ENCODE measurements at places on chromosomes 12 and 14.

- DNase-seq, result no peak
These were observed 116.5 kb downstream of the TMEM132C start for GRCh38 chr12:128383357-128383937.

DNA sequence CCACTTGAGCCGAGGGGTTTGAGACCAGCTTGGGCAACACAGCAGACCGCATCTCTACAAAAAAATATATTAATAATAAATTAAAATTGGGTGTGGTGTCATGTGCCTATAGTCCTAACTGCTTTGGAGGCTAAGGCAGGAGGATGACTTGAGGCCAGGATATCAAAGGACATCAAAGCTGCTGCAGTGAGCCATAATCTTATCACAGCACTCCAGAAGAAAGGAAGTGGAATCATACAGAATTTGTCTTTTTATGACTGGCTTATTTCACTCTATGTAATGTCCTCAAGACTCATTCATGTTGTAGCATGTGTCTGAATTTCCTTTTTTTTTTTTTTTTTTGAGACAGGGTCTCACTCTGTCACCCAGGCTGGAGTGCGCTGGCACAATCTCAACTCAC lies 43.9 kb upstream of the NUDT4 start:
- no peak for DNase-seq

GRCh38 chr12:100864366-100864765 lies 69.8 kb downstream of the ANO4 start:
- DNase-seq, result no peak

GRCh38 chr12:93536111-93536765 lies 36.2 kb upstream of the SOCS2 start:
- no peak for DNase-seq

DNA sequence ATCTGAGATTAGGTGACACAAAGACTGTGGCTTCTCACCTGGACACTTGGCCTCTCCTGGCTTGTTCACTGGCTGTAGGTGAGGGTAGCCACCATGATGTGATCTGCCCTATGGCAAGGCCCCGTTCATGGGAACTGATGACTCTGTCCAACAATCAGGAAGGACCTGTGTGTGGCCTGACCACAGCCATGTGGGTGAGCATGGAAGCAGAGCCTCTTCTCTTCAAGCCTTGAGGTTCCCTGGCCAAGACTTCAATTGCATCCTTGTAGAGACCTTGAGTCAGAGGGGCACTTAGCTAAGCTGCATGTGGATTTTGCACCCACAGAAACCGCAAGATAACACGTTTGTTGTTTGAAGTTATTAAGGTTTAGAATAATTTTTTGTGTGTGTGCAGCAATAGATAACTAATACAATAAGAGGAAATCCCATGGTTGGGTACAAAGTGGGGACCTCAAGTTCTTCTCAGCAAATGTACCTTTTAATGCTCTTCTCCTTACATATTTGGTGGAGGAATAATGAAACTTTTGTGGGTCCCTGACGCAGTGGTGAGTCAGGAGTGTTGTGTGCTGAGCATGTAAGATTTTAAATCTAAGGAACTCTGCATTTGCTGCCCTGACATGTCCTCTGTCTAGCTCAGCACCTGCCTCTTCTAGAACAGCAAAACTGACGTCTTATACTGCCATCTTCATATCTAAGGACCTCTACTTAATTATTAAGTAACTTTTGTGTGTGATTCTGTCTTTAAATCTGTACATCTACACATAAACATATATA lies 27.5 kb upstream of the PLEKHG7 start:
- DNase-seq, result no peak

DNA sequence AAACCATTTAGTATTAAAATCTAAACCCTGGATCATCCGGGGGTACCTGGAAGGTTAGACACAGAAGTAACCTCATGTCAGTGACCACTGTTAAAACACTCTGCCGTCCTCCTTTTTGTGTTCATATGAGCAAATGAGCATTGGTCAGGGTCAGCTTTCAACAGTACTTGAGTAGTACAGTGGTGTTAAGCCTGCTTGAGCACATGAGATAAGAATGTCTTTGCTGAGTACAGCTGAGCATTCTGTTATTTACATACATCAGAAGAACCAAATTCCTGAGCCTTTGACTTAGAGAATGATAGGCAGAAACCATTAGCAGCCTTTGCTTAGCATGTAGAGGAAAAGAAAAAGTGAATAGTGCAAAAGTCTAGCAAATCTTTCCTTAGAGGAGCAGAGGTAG lies 38.6 kb upstream of the LRTM2 start:
- no peak for DNase-seq

DNA sequence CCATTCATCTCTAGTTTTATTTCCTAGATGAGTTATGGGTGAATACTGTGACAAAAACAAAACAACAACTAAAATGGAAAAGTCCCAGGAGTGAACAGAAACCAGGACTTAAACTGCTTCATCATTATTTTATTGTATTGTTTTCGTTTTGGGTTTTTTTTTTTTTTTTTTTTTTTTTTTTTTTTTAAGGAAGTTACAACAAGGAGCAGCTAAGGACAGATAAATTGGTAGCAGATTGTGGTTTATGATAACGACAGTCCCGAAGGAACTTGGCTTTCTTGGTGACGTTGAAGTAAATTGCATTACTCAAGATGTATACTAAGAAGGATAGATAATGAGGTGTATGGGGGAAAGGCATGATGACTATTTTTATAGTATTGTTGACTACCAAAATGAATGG lies 866.3 kb downstream of the NRXN3 start:
- no peak for DNase-seq

- no peak for DNase-seq
These were observed 10.1 kb upstream of the DNAH10 start for GRCh38 chr12:123752046-123752445.

All from HFF-Myc (cell line).